ENCODE measurements at places on chromosomes 3 and 15. TPM values are rescaled to one million over a fixed set of nuclear protein-coding genes. Genes with fewer than 3 reads are reported as not detected.

GRCh38 chr15:36917411-36918267 lies 182.7 kb downstream of the MEIS2 start:
- no peak for DNase-seq

DNA sequence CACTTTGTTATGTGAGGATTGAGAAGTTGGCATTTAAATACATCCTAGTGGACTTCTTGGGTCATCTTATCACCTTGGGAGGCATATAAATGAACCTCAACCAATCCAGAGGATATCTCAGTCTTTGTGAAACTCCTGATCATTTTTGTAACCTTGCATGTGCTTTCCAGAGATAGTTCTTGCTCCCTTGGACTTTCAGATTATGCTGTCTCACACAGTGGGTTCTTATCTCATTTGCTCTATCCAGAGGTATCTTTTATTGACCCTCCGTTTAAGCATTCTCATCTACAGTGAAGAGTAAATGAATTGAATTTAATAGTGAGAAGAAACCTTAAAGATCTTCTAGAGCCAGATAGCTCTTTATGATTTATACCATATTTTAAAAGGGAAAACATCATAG lies 10.4 kb downstream of the ARMC8 start:
- DNase-seq, result no peak

The AADAC gene
- 0.25 TPM for polyA plus RNA-seq

DNA sequence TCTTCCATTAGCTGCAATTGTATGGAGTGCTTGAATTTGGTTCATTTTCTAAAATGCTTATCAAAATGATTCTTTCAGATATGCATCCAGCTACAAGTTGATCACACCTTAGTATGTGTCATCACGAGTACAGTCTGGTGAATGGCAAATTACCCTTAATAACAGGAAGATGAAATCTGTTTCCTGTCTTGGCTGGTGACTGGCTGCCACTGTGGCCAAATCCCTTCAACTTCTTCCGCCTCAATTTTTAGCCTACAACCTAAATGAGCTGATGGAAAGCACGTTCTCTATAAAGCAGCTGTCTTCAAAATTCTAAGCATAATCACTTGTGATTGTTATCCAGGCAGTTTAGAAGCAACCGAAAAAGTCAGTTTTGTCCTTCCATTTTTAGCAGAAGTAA lies 387.1 kb upstream of the NECTIN3 start:
- DNase-seq, result no peak

DNA sequence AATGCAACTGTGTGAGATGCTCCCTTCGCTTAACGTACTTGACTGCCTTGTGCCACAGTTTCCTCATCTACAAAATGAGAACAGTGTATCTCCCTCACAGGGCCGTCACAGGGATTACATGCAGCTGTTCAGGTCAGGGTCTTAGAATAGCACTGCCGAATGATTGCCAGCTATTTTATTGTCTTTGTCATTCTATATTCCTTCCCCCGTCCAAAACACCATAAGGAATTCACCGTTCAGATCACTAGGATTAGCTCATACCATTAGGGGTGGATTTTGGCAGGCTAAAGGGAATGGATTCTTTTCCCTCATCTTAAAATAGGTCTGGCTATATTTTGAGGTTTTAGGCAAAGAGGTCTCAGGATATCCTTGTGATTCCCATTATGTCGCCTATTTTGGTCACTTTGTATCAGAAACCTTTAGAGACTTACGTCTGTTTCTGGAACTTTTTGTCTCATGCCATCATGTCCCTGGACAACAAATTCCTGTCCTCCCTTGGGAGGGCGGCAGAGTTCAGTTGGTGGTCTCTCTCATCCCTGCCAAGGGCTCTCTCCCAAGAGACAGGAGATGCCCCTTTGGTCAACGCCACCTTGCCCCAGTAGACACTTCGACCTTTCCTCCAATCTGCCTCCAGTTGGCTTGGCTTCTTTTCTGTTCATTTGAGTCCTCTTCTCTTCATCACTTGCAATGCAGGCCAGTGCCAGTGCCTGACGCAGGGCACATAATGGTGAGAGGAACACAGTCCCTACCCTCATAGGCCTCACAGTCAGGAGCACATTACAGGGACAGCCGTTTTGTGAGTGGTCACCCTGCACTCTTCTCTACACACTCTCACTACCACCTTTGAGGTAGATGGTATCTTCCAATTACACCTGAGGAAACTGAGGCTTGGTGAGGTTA lies 171.6 kb upstream of the BHLHE40 start:
- no peak for DNase-seq

DNA sequence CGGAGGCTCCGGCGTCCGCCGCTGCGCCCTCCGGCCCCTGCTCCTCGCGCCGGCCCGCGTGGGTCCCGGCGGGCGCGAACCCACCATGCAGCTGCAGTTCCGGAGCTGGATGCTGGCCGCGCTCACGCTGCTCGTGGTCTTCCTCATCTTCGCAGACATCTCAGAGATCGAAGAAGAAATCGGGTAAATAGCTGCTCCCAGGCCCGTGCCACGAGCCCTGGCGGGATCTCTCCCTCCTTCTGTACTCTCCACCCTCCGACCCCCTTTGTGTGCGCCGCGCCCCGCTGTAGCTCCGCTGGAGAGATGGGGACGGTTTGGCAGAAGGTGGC lies 263 bp downstream of the ST8SIA2 start:
- DNase-seq, result no peak

GRCh38 chr15:70974004-70974832 lies 81.6 kb downstream of the LRRC49 start:
- DNase-seq, result no peak

- DNase-seq, result no peak
Observed at GRCh38 chr3:185718736-185719593, 105.9 kb downstream of the IGF2BP2 start.

DNA sequence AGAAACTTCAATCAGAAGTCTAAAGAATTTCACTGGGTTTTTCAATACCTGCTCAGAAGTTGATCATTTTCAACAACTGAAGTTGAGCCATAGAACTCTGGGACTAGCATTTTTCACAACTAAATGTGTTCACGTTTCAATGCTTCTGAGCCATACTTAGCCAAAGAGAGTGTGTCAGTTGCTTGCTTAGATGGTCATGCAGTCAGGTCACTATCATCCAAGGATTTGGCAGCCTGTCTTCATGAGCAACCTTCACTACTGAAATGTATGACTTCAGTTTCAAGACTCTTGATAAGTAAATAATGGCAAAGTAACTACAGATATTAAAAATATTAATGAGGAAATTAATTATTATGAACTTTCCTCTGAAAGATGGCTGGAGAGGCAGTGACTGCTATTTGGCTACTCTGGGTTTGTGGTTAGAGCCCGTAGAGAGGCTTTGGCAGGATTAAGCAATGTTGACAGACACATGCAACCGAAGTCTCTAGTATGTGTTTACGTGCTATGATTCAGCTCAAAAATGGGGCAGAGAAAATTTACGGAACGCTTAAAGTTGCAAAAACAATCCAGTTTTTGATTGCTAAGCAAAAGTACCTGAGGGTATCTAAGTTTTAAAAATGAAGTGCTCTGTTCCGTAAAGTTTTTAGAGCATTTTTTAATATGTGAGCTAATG lies 133.8 kb downstream of the GMNC start:
- no peak for DNase-seq

The ERICH6 gene
- polyA plus RNA-seq, result 52.5 TPM

GRCh38 chr3:139811331-139811730 lies 123.7 kb upstream of the CLSTN2 start:
- DNase-seq, result no peak

The SMCO1 gene
- 0.91 TPM for polyA plus RNA-seq

The SPATA12 gene
- polyA plus RNA-seq, result 32.0 TPM

The SLC30A4 gene
- 18.8 TPM for polyA plus RNA-seq

GRCh38 chr3:152443212-152444023 lies 174.7 kb downstream of the MBNL1 start:
- DNase-seq, result no peak

- no peak for DNase-seq
Observed at GRCh38 chr3:81217101-81217500, 544.3 kb downstream of the GBE1 start.

The SLC7A14 gene
- polyA plus RNA-seq, result 0.15 TPM

GRCh38 chr3:113954091-113954685 lies 6.4 kb downstream of the ZDHHC23 start:
- no peak for DNase-seq

The BDH1 gene
- polyA plus RNA-seq, result 14.4 TPM

- DNase-seq, result no peak
Observed at GRCh38 chr3:68999605-69000004, 13.9 kb downstream of the EOGT start.

The PRR20G gene
- 10.5 TPM for polyA plus RNA-seq

DNA sequence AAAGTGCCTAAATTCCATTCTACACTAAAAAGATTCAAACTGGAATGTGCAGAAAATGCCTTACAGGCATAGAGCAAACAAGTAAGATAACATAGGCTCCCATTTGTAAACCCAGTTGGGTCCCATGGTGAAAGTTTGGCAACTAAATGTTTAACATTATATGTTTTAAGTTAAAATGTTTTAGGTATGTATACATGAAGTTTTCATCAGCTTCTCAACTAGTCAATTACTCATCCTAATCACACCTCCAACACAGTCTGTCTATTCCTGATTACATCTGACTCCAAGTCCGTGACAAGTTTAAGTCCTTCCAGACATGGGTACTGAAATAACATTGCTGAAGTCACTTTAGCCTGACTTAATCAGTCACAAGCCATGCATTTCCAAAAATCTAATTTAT lies 25.0 kb downstream of the MYLK start:
- no peak for DNase-seq

DNA sequence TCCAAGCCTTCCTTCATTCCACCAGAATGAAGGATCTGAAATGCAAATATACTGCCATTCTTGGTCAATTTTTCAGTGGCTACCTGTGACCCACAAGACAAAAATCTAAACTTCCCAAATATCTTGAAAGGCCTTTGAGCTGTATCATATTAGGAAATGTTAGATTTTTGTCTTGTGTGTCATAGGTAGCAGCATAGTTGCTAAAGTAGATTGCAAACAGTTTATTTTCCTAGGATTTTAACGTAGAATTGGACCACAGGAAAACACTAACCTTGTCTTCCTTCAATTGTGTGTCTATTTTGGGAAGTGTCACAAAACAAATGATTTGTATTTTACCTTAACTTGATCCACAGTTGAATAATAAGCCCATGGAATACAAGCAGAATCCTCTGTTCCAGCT lies 42.4 kb downstream of the CP start:
- no peak for DNase-seq

GRCh38 chr3:13105896-13106250 lies 32.6 kb upstream of the IQSEC1 start:
- no peak for DNase-seq

GRCh38 chr3:12750223-12750622 lies 8.8 kb downstream of the TMEM40 start:
- DNase-seq, result no peak

DNA sequence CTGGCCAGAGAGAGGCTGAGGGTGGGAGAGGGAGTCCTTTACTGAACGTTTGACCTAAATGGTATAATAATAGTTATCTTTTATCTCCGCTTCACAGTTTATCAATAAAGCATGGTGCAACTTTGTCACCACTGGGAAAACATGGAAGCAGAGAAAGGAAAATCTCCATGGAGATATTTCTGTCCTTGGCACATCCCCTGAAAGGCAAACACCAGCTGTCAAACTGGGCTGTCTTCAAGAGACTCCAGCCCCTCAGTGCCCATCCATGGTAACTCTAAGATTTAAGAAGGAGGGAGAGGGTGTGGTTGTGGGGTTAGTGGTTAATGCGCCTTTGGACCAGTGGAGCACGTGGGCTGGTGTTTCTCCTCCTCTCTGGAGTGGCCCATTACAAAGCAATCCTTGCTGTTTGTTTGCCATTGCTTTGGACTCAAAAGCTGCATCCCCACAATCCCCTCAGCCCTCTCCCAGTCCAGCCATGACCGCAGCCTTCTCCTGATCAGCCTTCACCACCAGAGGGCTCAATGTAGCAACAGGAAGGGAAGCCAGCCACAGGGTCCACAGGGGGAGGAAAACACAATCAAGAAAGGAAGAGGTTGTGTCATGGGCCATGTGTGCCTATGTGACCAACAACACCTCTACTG lies 38.2 kb upstream of the FAM174B start:
- DNase-seq, result no peak

The MYO5C gene
- 9.3 TPM for polyA plus RNA-seq

The SLC22A13 gene
- 1.1 TPM for polyA plus RNA-seq

DNA sequence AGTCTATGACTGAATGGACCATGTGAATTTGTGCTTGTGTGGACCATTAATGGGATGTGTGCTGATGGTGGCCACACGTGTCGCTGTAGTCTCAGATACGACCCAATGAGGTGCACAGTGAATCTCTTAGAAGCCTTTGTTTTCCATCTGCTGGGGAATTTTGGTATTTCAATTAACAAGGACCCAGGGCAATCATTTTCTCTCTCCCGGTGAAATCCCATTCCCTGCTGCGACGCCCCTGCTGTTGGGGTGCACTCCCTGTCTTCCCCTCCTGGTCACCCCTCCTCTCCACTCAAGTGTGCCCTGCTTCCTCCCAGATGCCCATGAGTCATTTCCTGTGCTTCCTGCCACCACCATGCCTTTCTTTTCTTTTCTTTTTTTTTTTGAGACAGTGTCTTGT lies 32.7 kb downstream of the EBLN2 start:
- DNase-seq, result no peak

DNA sequence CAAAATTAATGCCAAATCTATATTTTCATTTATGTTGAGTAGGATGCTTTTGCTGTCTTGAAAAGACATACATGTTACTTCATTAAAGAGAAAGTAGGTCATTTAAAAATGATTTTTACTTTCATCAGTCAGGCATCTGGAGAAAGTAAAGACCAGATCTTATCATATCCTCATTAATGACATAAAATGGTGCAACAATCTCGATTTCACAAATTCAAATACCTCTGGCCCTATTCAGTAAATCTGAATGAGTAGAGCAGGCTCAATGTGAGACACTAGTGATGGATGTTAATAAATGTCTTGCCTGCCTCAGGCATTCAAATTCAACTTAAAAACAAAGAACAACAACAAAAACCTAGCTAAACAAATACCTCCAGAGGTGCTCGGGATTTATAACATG lies 714.1 kb downstream of the NAALADL2 start:
- DNase-seq, result no peak

Measured in testis (tissue), 5 donors.